ENCODE measurements at places on chromosomes 7 and 10. TPM values are rescaled to one million over a fixed set of nuclear protein-coding genes. Genes with fewer than 3 reads are reported as not detected.

The SPDYE17 gene
- total RNA-seq: not detected

The ZNF862 gene
- 17.4 TPM for total RNA-seq

The DNAH11 gene
- 0.73 TPM for total RNA-seq

The LIPF gene
- not detected for total RNA-seq

The VSTM4 gene
- 1.4 TPM for total RNA-seq

The CHN2 gene
- 32.9 TPM for total RNA-seq

The AIMP2 gene
- total RNA-seq: 49.8 TPM
